ENCODE measurements at places on chromosomes 16 and 17.

GRCh38 chr16:48560692-48561091 lies 49.3 kb downstream of the N4BP1 start:
- no peak for DNase-seq

GRCh38 chr17:2897605-2898004 lies 101.4 kb downstream of the RAP1GAP2 start:
- no peak for DNase-seq

- DNase-seq = no peak
Observed at GRCh38 chr16:2468725-2469398, 2.2 kb upstream of the NTN3 start.

- DNase-seq = no peak
Observed at GRCh38 chr17:44132275-44132821, 8.9 kb upstream of the HDAC5 start.

DNA sequence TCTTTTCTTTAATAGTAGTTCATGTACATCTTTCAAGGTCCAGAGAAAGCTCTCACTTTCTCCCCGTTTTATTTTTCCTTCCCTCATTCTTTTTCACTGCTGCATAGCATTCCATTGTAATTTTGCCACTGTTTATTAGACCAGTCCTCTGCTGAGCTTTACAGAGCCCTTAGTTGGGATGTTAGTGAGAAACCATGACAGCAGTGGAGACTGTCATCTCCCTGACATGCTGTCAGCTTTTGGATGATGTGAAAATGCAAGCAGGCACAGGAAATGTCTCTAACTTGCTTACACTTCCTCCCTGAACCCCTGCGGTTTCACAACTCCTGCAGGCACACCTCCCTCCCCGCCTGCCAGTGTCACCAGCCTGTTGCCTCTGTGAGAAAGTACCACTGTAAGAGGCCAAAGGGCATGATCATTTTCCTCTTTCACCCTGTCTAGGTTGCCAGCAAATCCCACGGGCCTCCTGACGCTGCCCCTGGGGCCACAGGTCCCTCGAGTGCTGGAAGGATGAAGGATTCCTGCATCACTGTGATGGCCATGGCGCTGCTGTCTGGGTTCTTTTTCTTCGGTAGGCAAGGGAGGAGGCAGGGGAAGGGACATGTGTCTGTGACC lies at the start of gene ITGAL:
Gene ITGAL, plus strand, starts transcription at position 415 of the 615 bp plus-strand sequence. Its CDS starts 96 bp downstream, at position 511.
- peak; percentile 69 for DNase-seq

DNA sequence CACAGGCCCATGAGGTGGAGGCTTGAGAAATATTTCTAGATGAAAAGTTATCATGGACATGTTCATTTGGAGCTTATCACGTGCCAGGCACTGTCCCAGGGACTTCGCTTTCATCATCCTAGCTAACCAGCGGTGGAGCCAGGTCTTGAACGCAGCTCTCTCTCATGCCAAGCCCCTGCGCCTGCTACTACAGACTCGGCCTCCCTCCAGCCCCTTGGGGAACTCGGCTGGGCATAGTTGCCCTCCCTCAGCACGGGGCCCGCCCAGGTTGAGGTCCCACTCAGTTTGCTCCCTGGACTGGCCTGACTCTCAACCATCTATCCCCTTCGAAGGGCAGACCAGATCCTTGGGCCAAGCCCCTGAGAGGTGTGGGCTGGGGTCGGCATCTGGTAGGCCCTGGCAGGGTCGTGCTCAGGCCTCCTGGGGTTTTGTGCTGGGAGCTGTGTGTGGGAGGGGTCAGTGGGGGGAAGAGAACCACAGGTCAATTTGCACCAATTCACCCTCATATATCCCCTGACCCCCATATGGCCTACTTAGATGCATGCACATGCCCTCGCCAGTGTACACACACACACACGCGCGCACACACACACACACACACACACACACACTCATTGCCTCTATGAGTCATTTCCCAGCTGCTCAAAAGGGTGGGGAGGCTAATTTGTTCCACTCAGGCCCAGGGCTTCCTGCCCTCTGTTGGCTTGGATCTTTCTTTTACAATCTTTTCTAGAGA lies 12.1 kb upstream of the SCN4A start:
- peak; percentile 31 for DNase-seq

DNA sequence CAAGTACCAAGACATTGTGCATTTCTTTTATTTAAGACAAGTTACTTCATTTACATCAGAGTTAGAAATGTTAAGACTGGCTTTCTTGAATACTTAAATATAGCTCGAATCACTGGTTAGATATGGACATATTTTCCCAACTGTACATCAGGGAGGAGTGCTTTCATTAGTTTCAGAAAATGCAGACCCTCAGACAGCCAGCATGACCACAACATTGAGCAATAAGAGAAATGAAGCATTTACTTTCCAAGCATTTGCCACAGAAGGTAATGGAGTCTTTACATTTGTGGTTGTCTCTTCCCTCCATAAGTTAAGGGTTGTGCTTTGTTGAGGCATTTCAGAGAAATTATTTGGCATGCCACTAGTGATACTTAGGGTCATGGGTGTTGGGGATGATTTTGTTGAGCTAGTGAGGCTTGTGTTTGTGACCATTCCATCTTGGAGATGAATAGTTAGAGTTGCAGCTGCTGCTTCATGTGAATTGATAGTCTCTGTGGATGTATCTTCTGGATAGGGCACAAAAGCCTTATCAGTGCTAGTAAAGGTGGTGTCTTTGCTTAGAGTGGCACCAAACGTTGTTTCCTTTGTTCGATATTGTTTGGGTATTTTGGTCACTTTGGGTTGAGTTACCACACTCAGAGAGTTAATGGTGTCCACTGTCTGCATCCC lies 2.1 kb downstream of the OMG start:
- no peak for DNase-seq

DNA sequence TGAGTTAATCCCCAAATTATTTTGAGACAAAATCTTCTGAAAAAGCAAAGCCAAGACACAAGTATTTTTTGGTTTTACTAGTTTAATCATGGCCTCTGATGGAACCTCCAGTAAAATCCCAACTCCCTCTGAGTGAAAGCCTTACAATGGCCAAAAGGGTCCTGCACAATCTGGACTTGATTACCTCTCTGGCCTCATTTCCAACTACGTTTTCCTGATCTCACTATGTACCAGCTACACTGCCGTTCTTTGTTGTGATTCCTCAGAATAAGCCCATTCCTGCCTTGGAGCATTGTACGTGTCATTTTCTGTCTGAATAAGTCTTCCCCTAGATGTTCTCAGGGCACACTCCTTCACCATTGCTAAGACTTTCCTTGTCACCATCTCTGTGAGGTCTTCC lies 37.3 kb downstream of the SPOP start:
- no peak for DNase-seq

- no peak for DNase-seq
Observed at GRCh38 chr16:66594739-66595138, 9.8 kb upstream of the CMTM3 start.

- DNase-seq = no peak
Observed at GRCh38 chr16:4328782-4329775, 13.2 kb downstream of the GLIS2 start.

DNA sequence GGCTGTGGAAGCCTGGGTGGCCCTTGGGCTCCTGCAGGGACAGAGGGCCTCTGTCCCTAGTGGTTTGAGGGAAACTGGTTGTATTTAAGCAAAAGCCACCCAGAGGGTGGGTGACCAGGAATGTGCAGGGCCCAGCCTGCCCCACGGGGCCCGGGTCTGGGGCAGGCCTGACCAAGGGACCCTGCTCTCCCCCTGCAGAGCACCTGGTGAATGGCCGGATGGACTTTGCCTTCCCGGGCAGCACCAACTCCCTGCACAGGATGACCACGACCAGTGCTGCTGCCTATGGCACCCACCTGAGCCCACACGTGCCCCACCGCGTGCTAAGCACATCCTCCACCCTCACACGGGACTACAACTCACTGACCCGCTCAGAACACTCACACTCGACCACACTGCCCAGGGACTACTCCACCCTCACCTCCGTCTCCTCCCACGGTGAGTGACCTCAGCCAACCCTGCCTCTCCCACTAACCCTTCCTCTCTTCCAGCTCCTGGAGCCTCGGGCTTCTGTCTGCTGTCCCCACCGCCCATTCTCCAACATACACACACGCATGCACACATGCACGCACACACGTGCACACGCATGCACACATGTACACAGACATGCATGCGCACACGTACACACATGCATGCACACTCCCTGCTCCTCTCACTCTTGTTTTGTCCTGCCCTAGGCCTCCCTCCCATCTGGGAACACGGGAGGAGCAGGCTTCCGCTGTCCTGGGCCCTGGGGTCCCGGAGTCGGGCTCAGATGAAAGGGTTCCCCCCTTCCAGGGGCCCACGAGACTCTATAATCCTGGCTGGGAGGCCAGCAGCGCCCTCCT lies 10.4 kb downstream of the GALK1 start:
- DNase-seq = no peak

GRCh38 chr16:70381604-70382342 lies 35.1 kb downstream of the DDX19A start:
- no peak for DNase-seq

DNA sequence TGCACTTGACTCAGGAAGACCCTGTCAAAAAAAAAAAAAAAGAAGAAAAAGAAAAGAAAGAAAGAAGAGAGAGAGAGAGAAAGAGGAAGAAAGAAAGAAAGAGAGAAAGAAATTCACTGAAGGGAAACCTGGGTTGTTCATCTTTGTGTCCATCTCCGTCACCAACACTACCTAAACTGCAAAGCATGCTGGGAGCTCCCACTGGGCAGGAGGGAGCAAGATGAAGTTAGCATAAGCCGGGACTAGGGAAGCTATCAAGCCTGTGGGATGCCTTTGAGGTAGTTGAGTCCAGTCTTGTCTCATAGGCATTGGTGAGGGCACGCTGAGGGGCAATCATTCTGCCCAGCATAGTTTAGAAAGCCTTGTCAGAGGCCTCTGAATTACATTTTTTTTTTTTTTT lies 7.6 kb upstream of the CBFB start:
- no peak for DNase-seq

DNA sequence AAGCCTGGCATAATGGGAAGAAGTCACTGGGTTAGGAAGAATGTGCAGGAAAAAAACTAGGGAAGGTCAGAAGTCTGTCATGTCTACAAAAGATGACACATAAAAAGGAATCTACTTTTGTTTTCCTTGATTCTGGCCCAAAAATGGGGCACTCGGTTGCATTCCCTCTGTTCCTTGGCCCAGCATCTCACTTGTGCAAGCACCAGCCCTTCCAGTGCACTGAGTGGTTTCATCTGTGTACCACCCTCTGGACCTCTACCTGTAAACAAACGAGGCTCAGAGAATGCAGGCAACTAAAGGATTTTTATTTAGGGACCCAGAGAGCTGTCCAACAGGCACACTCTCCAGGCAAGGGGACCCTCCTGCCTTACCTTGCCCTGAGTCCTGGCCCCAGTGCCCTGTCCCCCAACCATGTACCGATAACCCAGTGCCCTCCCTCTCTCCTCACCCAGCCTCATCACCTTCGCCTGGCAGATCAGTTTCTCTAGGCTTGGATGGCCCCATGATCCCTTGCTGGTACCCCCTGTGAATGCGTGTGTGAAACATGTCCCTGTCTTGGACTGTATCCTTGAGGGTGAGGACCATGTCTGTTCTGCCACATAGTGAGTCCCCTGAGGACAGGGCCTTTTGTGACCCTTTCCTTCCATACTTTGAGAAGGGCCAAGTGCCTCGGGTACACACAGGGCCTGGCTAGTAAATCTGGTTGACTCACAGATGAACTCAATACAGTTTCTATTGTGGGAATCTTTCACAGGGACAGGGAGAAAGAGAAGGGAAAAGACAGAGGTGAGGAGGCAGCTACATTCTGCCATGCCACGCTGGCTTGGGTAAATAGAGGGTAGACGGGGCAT lies 13.3 kb downstream of the NXPH3 start:
- no peak for DNase-seq

GRCh38 chr16:10827691-10828341 lies 9.2 kb upstream of the TVP23A start:
- DNase-seq = no peak

DNA sequence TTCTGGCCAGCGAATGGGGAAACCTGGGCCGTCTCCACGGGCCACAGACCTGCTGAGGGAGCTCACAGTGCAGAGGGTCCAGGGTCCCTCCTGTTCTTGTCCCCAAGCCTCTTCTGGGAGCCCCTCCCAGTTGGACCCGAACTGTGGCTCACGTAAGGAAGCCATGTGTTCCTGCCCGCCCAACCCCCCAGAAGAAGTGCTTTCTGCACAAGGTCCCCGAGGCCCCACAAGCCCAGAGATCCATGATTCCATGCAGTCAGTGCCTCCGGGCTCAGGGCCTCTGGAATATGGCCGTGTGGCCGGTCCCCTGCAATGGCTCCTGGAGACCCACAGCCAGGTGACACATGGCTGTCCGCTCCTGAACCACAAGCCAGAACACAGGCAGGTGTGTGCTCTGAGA lies 272.4 kb downstream of the C16orf95 start:
- no peak for DNase-seq

DNA sequence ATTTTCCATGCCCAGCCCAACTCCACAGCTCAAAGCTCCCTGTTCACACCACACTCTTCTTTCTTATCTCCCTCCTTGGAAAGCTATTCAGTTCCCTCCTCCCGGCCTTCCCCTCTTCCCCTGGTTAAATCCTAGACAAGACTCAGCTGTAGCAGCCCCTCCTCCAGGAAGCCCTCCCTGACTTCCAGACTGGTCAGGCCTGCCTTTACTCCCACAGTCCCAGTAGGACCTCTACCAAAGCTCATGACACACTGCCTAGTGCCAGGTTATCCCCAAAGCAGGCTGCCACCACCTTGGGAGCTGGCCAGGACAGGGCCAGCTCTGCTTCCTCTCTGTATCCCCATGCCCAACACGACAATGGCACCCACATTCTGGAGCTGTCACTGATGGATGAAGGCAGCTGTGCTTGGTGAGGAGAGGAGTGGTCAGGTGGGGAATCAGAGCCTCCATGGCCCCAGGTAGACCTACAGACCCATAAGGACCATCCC lies 50.0 kb downstream of the BEAN1 start:
- DNase-seq = no peak

- no peak for DNase-seq
Observed at GRCh38 chr16:84278968-84279367, 15.7 kb upstream of the WFDC1 start.

DNA sequence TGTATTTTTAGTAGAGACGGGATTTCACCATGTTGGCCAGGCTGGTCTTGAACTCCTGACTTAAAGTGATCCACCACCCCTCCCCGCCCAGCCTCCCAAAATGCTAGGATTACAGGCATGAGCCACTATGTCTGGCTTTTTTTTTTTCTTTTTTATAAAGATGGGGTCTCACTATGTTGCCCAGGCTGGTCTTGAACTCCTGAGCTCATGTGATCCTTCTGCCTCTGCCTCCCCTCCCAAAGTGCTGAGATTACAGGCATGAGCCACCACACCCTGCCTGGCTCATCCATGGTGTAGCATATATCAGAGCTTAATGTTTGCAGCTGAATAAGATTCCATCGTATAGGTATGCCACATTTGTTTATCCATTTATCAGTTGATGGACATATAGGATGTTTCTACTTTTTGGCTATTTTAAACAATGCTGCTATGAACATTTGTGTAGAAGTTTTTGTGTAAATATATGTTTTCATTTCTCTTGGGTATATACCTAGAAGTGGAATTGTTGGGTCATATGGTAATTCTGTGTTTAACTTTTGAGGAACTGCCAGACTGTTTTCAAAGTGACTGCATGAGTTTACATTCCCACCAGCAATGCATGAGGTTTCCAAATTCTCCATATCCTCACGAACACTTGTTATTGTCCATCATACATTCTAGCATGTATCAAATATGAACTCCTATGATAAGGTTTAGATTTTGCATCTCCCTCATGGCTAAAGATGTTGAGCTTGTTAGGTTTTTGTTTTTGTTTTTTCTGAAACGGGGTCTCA lies 55.7 kb upstream of the HAS3 start:
- no peak for DNase-seq

Data from activated CD4-positive, CD25-positive, alpha-beta regulatory T cell (primary cell).